ENCODE measurements at places on chromosomes 12 and 14.
A peak's percentile ranks its signal among the peaks of the same experiment; 100 is the strongest.

- peak; percentile 100 for DNase-seq
Measured at GRCh38 chr12:104177663-104178501, 37.7 kb upstream of the TXNRD1 start.

- no peak for DNase-seq
Measured at GRCh38 chr14:22474730-22475351, 114.2 kb downstream of the DAD1 start.

GRCh38 chr14:99548255-99548654, 55.8 kb downstream of the CCDC85C start:
- no peak for DNase-seq

GRCh38 chr12:110912263-110912662, 8.1 kb downstream of the MYL2 start:
- no peak for DNase-seq

DNA sequence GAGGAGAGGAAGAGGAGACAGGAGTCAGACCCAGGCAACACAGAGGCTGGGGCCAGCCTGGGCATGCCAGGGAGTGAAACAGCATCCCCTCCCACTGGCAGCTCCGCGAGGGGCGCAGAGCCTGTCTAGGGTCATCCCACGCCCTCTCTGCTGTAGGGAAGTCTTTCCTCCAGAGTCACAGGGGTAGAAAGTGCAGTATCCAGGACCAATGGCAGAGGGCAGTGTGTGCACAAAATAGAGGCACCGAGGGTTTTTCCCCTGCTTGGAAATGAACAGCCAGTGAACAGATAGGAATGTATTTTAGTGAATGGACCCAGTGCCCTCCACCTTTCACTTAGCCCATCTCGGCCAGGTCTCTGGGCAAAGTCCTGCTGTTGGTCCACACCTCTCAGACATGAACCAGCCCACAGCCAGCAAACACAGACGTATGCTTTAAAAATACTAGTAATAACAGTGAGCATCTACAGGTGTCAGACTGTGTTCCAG, 9.4 kb upstream of the KRT74 start:
- DNase-seq: peak; percentile 40

DNA sequence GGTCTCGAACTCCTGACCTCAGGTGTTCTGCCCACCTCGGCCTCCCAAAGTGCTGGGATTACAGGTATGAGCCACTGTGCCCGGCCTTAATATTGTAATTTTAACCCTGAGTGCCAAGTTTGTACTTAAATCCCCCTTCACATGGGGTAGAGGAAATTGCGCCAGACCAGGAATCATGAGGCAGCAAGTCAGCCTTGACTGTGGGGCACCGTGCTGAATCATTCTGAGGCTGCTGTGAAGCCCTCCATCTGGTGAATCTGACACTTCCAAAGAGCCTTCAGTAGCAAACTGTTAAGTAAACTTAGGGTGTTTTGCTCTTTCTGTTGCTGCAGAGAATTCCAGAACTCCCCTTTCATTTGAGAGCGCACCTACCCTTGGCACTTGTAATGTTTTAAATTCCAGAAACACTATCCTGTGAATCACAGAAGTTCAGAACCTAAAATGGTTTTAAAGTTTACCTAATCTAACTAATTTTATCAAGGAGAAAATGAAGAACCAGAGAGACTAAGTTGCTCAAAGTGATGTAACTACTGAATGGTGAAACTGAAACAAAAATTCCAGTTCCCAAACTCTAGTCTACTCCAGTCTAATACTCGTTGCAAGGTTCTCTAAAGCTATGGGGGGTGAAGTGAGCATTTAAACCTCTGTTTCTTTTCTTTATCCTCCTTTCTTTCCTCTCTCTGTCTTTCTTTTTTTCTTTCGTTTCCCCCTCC, 7.5 kb downstream of the HEBP1 start:
- peak; percentile 98 for DNase-seq

DNA sequence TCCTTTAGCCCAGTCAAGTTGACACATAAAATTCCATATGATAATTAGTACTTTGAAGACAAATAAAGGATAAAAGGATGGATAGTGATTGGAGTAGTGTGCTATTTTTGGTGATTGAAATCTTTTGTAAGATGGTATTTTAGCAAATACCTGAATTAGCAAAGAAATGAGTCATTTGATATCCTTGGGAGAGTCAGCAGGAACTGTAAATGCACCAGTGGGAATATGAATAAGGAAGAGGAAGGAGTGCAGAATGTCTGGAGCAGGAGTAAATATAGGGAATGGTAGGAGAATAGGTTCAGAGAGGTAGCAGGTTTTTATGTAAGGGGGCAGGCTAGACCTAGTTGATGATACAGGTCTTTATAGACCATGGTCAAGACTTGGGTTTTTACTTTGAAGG, 75.0 kb downstream of the TRMT5 start:
- no peak for DNase-seq

GRCh38 chr14:69720912-69721311, 46.0 kb upstream of the SRSF5 start:
- no peak for DNase-seq

DNA sequence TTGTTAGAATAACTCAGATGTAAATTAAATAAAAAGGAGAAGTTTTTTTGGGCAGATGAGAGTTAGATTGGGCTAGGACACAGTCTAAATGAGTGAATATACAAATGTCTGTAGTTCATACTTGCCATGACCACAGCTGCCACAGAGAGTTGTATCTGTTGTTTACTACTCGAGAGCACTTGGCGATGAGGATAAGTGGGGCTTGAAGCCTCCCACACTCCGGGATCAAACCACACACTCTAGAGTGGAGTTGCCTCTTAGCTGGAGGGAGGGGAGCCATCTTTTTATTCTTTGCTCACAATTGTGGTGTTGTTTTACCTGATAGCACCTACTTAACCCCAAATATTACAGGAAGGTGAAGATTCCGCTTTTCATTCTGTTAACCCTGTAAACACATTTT, 27.5 kb downstream of the BEST3 start:
- DNase-seq: no peak
